ENCODE measurements at places on chromosomes 2 and 18.

DNA sequence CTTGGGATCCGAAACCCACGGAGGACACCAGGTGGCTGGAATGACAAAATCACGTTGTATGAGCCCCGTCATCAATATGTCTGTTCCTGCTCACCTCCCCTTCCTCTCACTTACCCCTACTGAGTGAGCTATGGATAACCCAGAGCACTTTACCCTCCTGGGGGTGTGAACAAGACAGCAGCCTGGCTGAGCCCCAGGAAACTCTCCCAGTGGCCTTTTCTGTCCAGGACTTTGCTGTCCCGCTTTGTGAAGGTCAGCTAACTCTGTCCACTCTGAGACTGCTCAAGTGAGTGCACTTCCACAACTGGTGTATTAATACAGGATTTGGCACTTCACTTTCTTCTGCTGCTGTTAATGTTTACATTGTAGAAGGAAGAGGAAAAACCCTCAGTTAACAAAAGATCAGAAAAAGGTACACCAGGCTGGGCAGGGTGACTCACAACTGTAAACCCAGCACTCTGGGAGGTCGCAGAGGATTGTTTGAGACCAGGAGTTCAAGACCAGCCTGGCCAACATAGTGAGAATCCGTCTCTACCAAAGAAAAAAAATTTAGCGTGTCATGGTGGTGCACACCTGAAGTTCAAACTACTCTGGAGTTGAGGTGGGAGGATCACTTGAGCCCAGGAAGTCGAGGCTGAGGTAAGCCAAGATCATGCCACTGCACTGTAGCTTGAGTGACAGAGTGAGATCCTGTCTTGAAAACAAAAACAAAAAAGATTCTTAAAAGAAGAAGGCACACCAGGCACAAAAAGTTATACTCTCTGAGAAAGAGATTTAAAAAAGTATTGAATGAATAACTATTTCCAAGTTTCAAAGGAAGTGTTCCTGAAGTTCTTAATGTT is 90.3 kb downstream of the CLHC1 start:
- H3K27me3 ChIP-seq, result no peaks in the 10 kb centered on the region
- no peaks in the 10 kb centered on the region for H3K36me3 ChIP-seq
- H3K4me3 ChIP-seq, result no peak overlapping the region
- no peak overlapping the region for H3K27ac ChIP-seq

DNA sequence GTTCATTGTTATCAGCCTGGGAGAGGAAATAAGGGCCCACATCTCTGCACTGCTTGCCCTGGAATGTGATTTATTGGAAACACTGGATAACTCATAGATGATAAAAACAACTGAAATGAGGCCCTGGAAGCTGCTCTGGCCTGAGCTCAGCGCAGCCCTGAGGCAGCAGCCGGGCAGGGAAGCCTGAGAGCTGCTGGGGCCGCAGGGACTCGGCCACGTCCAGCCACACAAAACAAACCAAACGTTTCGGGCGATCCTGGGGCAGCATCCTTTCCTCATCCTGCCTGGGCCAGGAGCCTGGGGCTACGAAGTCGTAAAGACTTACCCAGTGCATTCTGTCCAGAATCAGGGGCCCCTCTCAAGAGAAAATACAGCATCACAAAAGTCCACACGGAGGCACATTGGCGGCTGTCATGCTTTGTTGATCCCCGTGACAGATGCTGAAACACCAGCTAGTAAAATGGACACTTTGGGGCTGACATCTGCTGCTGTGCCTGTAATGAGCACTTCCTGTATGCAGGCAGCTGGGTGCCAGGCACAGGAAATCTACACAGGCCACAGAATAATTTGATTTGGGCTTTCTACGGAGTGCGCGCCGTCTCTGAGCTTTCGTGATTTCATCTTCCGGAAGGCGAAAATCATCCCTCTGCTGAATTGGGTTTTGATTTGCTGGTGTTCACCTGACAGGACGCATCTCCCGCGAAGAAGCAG is 250.6 kb downstream of the EIPR1 start:
- DNase-seq, result no peak
- no peaks in the 10 kb centered on the region for H3K4me1 ChIP-seq
- H3K27me3 ChIP-seq, result no peaks in the 10 kb centered on the region

DNA sequence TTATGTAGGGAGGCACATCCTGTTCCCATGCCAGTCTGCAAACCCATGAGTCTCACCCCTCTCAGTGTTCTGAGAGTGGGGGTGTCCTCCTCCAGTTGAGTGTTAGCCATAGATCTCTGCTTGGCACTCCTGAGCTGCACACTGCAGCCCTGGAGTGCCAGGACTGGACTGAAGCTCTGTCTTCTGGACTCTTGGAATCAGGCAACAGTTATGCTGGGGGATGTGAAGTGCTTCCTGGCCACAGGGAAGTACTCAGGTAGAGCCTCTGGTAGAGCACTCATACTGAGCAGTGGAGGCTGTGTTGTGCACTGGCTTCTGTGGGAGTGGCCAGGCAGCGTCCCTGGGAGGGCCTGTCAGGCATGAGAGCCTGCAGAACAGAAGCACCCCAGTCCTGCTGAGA is 43.0 kb downstream of the SERPINB7 start:
- no peaks in the 10 kb centered on the region for H3K36me3 ChIP-seq
- no peaks in the 10 kb centered on the region for H3K4me1 ChIP-seq
- H3K27me3 ChIP-seq, result no peaks in the 10 kb centered on the region
- H3K4me3 ChIP-seq, result no peak overlapping the region

- no peak overlapping the region for H3K4me3 ChIP-seq
- H3K27me3 ChIP-seq, result no peaks in the 10 kb centered on the region
- H3K4me1 ChIP-seq, result no peaks in the 10 kb centered on the region
- no peaks in the 10 kb centered on the region for H3K36me3 ChIP-seq
Measured at GRCh38 chr2:172513935-172514586, 41.8 kb upstream of the PDK1 start.

DNA sequence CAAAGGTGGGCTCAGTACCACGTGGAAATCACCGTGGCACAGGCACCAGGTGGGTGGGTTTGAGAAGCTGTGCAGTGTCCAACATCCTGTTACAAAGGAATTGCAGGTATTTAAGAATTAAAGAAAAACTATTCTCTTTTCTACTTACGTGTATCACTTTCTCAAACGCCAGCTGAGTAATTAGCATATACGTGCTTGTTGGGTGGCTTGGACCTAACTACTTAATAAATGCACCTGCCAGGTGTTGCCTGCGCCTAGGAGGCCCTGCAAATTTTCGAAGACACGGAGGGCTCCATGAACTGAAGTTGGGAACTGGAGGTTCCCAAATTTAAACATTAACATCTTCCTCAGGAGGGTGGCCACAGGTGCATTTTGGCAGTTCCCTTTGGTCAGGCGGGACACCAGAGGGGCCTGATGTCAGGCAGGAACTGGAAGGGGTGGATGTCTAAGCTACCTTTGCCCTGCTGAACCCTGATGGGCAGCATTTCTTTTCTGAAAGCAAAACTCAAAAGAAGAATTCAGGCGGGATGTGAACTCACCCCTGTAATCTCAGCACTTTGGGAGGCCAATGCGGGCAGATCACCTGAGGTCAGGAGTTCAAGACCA is 84.8 kb downstream of the HS6ST1 start:
- DNase-seq, result no peak
- peak overlapping the region; percentile 86 for H3K4me3 ChIP-seq
- H3K4me1 ChIP-seq, result peaks cover 9% of the 10 kb centered on the region
- H3K27me3 ChIP-seq, result no peaks in the 10 kb centered on the region

- H3K27ac ChIP-seq, result peak overlapping the region; percentile 62
- peak; percentile 13 for DNase-seq
- no peaks in the 10 kb centered on the region for H3K36me3 ChIP-seq
- peaks cover 11% of the 10 kb centered on the region for H3K4me1 ChIP-seq
- H3K27me3 ChIP-seq, result no peaks in the 10 kb centered on the region
- peak overlapping the region; percentile 89 for H3K4me3 ChIP-seq
Measured at GRCh38 chr2:197804758-197805714, 643 bp downstream of the PLCL1 start.

- no peaks in the 10 kb centered on the region for H3K36me3 ChIP-seq
- H3K27me3 ChIP-seq, result no peaks in the 10 kb centered on the region
- no peak for DNase-seq
- no peak overlapping the region for H3K4me3 ChIP-seq
- no peak overlapping the region for H3K27ac ChIP-seq
Measured at GRCh38 chr2:83993873-83994632, 465.0 kb downstream of the SUCLG1 start.

Data from effector memory CD4-positive, alpha-beta T cell (primary cell).